ENCODE measurements at places on chromosomes 7 and 10.

DNA sequence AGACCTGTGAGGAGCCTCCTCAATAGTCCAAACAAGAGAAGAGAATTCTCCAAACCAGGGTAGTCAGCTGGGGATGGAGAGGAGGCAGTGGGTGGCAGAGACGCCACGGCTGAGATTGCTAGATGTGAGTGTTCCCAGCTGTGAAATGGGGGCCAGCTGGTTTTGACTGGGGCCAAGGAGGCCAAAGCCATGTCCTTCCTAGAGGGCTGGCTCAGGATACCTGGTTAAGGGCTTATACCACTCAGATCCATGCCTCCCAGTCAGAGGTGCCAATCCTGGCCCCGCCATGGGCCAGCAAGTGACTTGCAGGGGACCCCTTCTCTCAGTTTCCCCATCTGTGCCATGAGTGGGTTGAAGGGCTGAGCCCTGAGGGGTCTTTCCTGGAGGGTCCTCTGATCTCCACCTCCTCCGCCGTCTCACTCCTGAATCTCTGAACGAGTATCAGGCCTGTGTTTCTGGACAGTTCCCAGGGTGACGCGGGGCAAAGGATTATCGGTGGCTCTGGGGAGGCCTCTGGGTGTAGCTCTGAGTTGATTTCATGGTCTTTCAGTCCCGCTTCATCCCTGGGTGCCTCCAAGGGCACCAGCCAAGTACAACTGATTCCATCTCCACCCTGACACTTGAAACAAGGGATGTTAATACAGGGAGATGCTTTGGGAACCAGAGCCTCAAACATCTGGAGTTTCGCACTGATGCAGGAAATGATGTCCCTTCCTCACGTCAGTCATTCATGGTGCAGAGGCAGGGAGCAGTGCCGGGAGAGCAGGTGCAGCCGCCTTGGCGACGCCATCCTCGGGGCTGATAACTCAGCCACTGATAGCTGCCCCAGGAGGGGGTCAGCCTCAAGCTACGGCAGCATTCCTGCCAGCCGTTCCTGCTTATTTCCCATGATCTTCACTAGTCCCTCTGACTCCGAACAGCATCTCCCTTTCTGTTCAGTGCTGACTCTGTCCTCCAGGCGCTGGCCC, 126.7 kb downstream of the RGS10 start:
- DNase-seq: no peak

DNA sequence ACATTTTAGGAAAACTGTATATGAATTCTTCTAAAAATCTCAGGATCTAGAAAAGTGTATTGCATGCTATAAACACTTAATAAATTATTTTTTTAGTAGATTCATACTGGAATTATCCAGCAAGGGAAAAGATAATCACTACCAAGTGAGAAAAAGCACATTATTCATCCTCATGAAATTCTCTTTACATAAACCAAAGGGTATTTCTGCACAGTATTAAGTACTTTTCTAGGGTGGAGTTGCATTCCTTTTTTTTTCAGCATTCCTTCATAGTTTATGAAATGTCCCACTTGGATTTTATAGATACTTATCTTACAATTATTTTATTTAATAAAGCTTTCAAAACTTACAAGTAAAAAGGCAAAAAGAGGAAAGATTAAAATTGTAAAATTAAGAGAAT, 403.3 kb downstream of the HGF start:
- no peak for DNase-seq

GRCh38 chr7:27115221-27116026, 12.9 kb upstream of the HOXA2 start:
- no peak for DNase-seq

- no peak for DNase-seq
Measured at GRCh38 chr10:12262278-12262981, 66.4 kb downstream of the CDC123 start.

DNA sequence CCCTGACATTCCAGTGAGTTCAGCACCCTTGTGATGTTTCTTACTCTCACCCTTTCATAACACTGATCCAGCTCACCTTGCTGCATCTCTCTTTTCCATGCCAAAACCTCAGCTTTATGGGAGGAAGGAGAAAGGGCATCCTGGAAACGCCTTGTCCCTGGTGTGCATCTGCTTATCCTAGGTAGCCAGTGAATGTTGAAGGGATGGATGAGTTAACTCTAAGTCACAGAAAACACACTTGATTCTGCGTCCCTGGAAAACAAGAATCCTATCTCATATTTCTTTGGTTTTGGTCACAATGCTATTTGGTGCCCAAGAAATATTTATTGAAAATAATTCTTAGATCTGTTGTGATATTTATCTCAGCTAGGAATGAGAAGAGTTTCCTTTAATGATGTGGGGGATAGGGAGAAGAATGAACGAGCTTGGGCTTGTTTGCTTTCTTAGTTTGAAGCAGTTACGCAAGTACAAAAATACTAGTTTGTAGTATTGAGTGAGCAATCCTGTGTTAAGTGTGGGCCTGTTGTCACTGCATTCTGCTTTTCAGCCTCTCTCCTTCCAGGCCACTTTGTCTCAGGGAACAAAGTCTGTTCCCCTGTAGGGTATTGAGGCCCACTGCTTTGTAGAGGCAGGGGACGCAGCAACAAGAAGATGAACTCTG, 126.5 kb downstream of the ARID5B start:
- no peak for DNase-seq

DNA sequence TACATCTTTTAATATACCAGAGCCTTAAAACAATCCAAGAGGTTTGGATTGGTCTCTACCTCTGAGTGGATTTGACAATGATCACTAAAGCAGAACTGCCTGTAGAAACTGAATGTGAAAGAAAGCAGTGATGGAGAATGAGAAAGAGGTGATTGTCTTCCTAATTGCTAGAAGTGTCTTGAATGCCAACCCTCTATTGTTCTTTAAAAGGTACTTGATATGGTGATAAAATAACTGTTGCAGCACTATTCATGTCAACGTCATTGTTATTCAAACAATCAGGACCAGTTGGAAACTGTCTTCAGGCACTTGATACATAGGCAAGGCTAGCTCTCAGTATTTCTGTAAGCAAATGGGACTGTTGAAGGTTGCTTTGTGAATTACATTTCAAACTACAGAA, 47.9 kb upstream of the ITPRID1 start:
- DNase-seq: no peak

DNA sequence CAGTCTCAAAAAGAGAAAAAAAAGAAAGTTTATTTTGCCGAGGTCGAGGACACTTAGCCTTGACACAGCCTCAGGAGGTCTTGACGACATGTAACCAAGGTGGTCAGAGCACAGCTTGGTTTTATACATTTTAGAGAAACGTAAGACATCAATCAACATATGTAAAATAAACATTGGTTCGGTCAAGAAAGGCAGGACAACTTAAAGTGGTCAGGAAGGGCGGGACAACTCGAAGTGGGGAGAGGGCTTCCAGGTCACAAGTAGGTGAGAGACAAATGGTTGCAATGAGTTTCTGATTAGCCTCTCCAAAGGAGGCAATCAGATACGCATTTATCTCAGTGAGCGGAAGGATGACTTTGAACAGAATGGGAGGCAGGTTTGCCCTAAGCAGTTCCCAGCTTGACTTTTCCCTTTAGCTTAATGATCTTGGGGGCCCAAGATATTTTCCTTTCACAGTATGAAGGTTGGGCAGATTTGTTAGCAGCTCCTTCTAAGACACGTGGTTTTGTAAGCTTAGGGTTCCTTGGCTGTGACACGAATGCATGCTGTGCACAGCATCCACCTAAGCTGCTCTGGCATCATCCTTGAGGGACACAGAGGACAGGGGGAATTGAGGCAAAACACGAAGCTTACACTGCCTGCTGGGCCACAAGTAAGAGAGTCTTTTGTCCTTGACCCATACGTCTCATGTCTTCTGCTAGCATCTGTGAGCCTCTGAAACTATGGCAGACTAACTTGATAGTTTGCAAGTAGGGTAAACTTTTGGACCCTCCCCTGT, 3.3 kb upstream of the VDAC2 start:
- no peak for DNase-seq

DNA sequence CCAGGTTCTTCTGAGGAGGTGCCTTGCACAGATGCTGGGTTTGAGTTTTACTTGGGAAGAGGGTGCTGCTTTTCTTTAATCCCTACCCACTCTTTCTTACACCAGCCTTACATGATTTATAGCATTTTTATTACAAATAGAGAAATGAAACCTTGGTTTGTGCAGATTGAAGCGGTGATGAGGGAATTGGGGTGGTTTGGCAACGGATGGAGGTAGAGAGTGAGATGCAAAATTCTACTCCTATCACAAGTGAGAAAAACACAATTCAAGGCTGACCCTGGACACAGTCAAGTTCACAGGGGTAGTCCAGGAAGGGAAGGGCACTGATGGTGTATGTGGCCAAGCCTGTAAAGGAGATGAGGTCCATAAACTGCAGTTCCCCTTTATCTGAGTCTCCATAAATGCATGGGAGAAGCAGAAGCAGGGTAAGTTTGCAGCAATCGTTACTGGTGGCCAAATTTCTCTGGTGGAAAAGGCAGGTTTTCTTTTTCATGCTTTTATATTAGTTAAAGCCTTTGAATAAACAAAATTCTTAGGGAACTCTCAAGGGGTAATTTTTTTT, 214.3 kb downstream of the JAZF1 start:
- no peak for DNase-seq

GRCh38 chr7:111498391-111499007, 63.8 kb downstream of the IMMP2L start:
- no peak for DNase-seq

- DNase-seq: no peak
Measured at GRCh38 chr10:15863733-15864132, 3.4 kb upstream of the MINDY3 start.

GRCh38 chr10:7186387-7187018, 224.3 kb downstream of the SFMBT2 start:
- no peak for DNase-seq

DNA sequence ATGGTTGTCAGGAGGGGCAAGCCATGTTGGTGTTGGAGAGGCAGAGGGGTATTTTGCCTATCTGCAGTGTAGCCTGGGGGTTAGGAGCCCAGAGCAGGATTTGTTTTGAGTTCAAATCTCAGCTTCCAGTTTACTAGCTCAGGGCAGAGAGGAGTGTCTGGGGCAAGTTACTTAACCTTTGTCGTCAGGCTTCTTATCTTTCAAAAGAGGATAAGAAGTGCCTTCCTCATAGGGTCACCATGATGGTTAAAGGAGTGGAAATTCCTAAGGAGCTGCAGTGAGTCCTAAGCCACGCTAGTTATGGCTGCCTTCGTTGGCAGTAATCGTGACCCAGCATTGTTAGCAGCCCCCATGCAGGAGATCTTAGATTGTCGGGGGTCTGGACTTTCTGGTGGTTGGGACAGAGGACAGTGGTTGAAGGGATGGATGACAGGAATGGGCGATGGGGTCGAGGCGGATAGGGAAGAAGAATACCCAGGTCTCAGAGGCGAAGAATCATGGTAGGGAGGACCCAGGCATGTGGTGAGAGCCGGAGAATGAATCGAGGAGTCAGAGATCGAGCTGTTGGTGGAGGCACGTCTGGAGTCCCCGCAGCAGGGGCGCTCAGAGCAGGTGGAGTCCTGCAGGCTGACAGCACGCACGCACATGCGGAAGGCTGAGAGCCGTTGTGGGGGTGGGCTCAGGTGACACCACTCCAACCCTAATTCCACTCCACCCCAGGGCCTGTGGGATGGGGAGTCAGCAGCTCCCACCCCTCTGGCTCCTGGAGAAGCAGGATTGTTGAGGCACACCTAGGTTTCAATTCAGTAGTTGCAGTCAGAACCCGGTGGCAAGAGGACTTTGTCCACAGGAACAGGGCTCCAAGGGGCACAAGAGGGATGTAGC, 11.6 kb downstream of the ADCK2 start:
- no peak for DNase-seq

GRCh38 chr7:94111009-94111408, 106.9 kb upstream of the BET1 start:
- DNase-seq: no peak

DNA sequence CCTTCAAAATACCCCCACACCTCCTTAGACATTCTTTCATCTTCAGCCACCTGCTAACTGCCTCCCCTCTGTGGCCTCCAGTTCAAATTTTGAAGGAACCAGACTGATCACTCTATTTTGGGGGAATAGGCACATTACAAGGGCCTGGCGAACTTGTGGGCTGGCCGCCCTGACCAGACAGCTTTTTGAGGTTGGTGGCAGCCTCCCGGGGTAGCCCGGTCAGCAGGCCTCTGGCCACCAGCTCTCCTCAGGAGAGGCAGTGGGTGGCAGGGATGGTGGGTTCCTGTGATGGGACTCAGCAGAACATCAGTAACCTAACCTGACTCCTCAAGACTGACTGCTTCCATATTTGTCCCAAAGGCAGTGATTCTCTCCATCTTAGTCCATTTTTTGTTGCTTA, 17.4 kb upstream of the EEPD1 start:
- DNase-seq: no peak

GRCh38 chr7:45118292-45118691, 6.8 kb upstream of the TBRG4 start:
- no peak for DNase-seq

DNA sequence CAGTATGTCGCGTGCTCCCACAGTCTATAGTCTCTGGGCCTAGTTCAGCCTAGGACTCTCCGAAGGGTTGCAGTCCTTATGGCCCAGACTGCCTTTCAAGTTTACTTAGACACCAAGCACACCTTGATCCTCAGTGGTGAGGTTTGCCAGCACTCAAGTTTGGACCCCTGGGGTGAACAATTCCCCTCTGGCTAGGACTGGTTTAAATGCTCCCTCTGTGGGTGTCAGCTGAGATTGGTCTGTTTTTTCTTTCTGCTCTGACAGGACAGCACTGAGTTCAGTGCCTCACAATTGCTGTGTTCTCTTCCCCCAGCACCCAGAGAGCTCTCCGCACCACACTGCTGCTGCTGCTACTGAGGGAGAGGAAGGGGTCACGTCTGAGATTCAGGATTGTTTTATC, 31.9 kb upstream of the AGR3 start:
- no peak for DNase-seq

- DNase-seq: no peak
Measured at GRCh38 chr10:133144771-133145170, 15.2 kb upstream of the KNDC1 start.

- no peak for DNase-seq
Measured at GRCh38 chr7:138164804-138165203, 88.5 kb downstream of the AKR1D1 start.

- no peak for DNase-seq
Measured at GRCh38 chr10:60714233-60714632, 64.0 kb upstream of the CDK1 start.

- no peak for DNase-seq
Measured at GRCh38 chr7:146176860-146177259, 60.3 kb downstream of the CNTNAP2 start.

GRCh38 chr7:139777133-139777891, 486 bp downstream of the HIPK2 start:
- DNase-seq: peak; percentile 49

DNA sequence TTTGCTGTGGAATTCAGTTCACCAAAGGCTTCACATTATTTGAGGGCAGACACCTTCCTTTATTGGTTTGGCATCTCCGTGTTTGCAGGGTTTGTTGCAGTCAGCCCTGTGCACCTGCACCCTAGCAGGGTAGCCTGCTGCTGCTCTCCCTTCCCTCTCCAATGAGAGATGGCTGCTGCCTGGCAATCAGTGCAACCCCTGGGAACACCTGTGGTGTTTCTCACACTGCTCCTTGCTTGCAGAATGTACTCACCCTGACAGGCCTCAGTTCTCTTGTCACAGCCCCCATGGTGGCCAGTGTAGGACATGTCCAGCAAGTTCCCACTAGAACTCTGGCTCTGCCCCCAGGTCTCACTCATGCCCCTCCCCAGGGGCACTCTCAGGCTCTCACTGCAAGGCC, 12.1 kb upstream of the PPIA start:
- no peak for DNase-seq
